ENCODE measurements at places on chromosomes 7 and 10.

- no peak for DNase-seq
Observed at GRCh38 chr7:139993169-139993568, 69.6 kb downstream of the PARP12 start.

GRCh38 chr10:13113544-13113943 is 13.6 kb downstream of the OPTN start:
- DNase-seq, result no peak

DNA sequence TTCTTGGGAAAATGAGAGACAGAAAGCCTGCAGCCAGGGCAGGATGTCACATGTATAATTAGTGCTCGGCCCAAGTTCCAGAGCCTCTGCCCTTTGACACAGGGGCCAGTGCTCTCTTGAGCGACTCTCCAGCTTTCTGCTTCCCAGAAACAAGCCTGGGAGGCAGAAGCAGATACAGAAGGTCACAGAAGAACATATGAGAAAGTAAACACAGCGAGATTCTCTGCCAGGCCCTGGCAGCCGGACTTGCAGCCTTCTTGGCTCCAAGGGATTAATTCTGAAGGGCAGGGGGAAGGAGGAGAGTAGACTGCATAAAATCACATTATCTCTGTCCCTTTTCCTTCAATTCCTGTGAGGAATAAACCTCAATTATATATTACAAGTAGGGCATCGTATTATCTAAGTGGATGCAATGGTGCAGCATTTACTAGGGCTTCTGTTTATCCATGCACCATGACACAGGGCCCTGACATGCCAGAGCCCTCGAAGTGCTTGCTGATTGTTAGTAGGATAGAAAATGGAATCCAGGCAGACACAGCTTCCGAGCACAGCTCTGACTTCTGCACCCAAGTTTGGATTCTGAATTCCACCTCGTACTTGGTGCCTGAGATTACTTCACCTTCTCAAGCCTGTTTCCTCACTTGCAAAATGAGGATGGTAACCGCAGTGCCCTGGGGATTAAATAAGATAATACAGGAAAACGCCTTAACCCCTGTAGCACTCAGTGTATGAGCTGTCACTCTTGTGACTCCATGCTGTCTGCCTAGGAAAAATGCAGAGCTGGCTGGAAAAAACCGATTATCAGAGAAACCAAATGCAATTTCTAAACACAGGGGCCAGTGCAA is 536.5 kb downstream of the TNS3 start:
- DNase-seq, result no peak

DNA sequence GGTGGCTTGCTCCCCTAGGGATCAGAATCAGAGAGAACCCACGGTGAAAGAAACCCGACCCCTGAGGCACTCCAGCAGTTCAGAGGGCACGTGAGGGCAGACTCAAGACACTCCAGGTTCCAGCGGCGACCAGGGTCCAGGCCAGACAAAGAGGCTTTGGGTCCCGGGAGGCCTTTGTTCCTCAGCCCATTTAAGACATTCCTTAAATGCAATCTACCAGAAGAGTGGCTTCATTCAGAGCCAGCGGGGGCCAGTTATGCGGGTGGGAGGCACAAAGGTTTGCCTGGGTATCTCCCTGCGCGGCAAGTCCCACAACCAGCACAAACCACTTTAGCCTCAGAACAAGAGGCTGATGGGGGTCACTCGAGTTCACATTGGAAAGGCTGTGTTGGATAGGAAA is 53.6 kb downstream of the AFAP1L2 start:
- DNase-seq, result no peak

DNA sequence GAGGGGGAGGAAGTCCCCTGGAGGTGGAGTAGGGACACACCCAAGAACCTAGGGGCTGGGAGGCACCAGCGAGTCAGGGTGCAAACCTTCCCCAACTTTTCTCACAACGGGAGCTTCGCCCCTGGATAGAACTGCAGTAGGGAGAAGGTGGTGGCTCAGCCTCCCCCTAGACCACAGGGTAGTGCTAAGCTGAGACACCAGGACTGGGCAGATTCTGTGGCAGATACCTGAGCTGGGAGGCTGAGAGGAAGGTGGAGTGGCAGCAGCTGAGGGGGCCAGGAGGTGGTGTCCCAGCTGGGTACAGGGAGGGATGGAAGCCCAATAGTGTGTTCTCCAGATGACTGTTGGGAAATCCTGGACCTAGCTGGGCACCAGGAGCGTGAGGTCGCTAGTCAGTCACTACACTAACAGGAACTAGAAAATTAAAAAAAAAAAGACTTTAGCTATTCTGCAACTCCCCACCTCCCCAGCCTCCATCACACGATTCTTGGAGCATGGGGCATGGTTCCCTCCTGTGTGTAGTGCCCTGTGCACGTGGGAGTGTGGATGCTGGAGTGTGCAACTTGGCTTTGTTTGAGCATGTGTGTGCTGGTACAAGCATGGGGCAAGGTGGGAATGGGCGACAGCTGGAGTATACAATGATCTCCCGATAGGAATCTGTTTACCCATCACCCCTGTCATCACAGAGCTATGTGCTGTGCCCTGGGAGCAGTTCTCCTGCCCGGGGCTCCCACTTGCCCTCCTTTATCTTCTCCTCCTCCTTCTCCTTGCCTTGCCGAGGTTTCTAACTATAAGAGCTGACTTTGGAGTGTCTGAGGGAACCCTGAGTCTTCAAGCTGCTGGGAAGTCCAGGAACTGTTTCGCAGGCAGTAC is 8.8 kb upstream of the TRPV6 start:
- no peak for DNase-seq

- no peak for DNase-seq
Observed at GRCh38 chr7:12974451-12975166, 287.2 kb downstream of the ARL4A start.

DNA sequence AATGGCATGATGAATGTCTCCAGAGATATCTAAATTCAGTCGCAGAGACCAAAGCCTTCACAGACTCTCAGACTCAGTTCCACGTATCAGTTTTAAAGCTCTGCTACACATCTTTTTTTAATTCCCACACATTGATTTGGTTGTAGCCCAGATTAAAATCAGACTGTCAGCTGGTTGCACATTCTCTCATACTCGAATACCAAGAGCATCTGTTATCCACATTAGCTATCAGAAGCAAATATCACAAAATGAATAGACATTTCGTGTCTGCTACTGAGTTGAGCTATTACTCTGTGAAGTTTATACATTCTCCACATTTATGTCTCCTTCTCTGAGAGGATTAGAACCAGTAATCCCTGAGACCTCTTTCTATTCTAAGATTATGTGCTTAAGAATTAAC is 229.2 kb downstream of the GPAM start:
- no peak for DNase-seq

- DNase-seq, result no peak
Observed at GRCh38 chr7:43485580-43485979, 97.3 kb upstream of the STK17A start.

DNA sequence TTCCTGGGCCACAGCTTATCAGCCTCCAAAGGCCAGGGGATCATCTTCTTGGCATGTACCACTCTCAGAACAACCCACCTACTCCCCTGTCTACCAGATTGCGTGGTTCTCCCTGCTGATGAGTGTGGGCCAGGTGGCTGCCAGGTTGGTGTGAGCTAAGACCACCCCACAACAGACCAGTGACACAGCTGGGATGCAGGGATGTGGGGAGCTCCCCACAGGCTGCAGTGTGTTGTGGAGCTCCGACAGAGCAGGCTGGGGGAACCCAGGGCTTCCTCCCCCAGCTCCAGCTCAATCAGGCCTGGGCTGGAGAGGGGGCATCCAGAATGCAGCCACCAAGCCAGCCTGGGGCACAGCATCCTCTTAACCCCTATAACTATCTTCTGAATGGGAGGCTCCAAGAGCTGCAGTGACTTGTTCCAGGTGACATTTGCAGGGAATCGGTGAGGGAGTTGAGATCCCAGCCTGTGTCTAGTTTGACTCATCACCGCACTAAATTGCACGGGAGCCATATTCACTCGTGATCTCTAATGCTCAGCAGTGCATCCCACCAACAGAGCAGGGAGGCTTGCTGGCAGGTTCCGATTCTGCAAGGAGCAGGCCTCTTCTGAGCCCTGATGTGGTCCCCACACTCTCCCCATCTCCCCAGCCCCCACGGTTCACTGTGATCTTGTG is 596 bp upstream of the GDF2 start:
- no peak for DNase-seq

DNA sequence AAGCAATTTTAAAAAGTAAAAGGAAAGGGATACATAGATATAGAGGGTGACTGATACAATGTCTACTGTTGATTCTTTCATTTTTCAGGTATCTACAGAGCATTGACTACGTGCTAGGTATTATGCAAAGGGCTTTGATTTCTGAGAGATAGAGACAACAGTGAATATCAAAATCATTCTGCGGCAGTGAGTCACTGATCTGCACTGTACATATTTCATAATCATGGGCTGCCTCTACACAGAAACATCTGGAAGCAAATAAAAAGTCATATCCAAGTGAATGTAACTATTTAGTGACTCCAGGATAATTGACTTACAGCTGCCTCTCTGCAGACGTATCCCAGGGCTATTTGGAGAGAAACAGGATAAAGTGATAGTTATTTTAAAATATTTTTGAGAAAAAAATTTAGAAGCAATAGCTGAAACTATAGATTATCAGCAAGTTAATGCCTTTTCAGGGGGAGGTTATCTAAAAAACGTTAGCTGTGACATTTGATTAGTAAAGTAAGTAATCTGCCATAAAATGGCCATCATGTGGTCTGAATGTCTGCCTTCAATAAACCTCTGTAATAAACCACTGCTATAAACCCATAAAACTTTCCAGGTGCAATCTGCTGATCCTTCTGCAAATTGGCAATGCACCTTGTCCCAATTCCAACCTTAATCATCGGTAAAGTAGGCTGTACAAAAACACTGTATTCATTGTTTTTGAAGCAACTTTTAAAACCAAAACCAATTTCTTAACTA is 43.7 kb downstream of the CPXM2 start:
- DNase-seq, result no peak

DNA sequence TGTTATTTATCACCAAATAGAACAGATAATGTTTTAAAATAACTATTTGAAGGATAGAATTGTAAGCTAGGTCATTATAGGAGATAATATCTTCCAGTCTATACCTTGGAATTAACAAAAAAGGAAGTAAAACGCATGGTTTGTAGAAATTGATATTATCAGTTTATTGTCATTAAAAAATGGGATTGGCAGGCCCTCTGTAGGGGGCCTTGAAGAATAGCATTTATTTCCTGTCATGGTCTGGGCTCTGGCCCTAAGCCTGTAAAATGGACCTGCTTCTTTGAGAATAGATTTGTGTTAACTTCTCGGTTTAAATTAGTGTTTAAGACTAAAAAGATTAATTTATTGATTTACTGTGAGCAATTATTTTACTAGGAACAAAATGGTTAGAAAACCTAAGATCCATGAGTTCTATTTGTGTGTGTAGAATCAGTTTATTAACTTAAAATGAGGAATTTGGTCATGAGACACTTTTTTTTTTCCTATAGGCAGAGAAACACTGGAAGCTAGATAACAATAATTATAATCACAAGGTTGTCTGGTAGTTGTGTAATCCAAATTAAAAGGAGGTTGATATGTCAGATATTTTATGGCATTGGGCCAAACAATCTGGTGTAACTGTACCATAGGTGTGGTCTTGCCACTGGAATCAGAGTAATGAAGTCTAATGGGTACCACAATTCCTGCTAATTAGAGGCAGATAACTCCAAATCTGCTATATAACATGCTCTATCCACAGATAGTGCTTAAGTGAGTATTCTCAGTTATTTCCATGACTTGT is 197.4 kb upstream of the FOXP2 start:
- DNase-seq, result no peak

DNA sequence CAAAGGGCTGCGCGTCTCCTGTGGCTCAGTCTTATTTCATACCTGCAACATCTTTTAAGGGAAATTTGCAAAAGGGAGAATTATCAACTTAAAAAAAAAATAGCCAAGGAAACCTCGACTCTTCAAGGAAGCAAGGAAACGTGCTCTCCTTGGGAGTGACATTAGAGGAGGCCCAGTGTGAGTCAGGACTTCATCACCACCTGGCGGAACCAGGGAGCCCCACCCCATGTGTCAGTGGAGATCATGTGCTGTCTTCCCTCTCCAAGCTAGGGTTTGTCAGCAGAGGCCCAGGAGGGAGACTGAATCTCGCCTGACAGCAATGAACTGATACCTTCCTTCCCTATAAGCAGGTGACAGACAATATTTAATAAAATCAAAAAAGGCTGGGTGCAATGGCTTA is 28.9 kb downstream of the POR start:
- DNase-seq, result no peak

GRCh38 chr10:1009071-1009494 is 16.6 kb downstream of the IDI2 start:
- no peak for DNase-seq

DNA sequence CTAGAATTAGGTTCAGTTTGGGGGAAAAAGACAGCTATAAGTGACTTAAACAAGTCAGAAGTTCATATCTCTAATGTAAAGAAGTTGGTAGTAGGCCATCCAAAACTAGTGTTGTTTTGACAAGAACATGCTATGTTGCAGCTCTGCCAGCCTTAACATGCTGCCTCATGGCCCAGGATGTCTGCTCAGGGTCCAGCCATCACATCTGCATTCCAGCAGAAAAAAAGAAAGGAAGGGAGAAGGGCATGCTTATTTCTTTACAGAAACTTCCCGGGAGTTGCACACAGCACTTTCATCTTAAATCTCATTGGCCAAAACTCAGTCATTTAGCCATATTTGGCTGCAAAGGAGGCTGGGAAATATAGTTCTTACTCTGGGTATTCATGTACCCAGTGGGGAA is 400.4 kb upstream of the PODXL start:
- no peak for DNase-seq

- DNase-seq, result no peak
Observed at GRCh38 chr7:739455-739982, 12.4 kb upstream of the PRKAR1B start.

GRCh38 chr10:122237331-122237990 is 33.6 kb upstream of the BTBD16 start:
- no peak for DNase-seq

DNA sequence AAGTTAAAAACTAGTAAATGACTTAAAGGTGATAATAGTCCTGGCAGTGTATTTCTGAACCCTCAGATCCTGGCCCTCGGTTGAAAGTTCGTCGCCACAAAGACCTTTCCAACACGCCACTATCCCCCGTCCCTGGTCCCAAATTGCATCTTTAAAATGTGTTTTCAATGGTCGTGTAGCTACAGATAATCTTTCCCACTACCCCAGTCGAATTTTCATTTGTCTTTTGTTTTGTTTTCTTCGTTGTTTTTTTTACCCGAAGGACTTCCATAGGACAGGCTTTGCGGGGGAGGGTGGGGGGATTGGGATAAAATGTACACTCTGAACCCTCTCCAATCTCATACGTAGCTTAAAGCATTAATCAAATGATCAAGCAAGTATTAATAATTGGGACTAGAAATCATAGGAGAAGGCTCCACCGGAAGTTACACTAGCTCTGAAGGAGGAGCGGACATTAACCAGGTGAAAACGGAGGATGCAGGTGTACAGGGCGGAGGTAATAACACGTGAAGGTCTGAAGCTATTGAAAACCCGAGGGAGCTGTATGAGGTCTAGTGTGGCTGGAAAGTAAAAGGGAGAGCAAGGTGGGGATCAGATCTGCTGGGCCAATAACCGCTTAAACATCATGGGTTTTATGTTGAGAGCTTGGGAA is 32.8 kb upstream of the PHF14 start:
- DNase-seq, result no peak
